ENCODE measurements at places on chromosomes 3 and 15.

- no peak for DNase-seq
Observed at GRCh38 chr3:171420667-171421066, 39.5 kb downstream of the TNIK start.

- no peak for DNase-seq
Observed at GRCh38 chr3:39276746-39277145, 3.1 kb downstream of the CX3CR1 start.

- DNase-seq, result no peak
Observed at GRCh38 chr3:138740072-138740471, 94.7 kb downstream of the PIK3CB start.

DNA sequence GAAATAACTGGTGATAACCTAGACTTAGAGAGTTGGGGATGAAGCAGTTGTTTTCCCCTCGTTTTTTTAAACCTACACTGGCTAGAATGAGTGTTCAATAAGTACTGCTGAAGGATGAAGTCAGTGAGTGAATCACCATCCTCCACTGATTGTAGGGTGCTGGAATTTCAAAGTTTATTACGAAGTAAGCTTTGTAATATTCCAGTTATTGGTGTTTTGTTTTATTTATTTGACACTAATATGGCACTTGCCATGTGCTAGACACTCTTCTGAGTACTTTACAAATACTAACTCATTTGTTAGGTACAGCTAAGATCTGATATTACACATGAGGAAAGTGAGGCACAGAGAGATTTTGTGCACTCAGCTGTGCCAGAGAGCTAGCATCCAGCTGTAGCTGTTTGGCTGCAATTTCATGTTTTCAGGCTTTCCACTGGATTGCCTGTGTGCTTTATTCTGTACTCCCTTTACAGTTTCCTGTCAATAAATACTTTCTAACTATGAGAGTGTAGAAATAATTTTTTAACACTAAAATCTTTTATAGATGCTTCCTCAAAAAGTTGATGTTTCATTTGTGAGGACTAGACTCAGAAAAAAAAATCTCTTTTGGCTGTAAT is 5.8 kb downstream of the MAP2K5 start:
- no peak for DNase-seq

- DNase-seq, result no peak
Observed at GRCh38 chr3:58206406-58207011, 4.3 kb downstream of the DNASE1L3 start.

GRCh38 chr3:110344487-110344886 is 727.1 kb upstream of the NECTIN3 start:
- DNase-seq, result no peak

DNA sequence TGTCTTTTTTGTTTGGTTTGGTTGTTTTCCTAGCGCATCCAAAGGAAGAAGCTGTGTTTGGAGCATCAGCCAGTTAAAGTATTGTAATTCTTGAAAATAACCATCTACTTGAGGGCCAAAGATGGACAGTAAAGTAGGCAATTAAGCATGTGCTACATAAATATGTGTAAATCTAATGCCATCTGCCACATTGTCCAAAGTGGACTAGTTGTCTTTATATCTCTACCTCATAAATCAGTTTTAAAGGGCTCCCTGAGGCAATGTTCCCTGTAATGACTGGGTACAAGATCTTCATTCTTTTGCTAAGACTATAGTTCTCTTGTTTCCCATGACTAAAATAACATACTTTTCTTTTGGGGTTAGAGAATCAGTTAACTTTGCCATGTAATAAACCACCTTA is 460.0 kb upstream of the RARB start:
- no peak for DNase-seq

DNA sequence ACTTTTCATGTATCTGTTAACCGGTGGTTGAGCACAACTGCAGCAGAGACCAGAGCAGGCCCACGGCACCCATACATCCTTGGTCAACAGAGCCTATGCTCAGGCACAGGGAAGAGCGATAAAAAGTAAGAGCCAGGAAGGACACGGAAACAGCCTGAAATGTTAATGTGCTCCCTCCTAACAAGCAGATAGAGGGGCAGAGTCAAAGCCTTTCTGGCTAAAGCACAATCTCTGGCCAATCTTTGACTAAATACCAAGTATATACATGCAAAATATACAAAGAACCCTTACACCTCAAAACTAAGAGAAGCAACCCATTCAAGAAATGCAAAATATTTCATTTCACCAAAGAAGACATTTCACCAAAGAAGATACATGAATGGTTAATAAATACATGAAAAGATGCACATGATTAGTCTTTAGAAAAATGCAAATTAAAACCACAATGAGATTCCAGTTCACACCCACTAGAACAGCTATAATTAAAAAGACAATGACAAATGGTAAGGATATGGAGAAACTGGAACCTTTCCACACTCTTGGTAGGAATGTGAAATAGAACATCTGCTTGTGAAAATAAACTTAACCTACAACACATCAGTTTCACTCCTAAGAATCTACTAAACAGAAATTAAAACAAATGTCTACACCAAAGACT is 88.0 kb downstream of the OSBPL10 start:
- no peak for DNase-seq

- no peak for DNase-seq
Observed at GRCh38 chr3:55601366-55602080, 114.4 kb upstream of the WNT5A start.

GRCh38 chr15:51051776-51052175 is 42.9 kb downstream of the TNFAIP8L3 start:
- no peak for DNase-seq

DNA sequence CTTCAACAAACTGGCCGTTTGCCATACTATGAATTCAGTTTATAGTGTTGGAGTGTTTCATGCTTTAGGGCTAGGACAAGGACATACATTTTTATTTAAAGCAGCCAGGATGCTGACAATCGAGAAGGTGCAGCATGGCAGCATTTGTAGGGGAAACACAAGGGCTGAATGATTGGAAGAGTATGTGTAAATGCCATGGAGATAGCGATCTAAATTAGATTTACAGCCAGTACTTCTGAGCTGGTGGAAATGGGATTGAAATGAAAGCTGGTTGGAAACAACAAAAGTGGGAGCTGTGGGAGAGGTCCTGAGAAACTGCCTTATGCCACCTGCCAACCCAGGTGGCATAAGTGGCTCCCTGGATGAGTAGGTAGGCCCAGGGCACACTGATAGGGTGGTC is 209.9 kb upstream of the MRPL3 start:
- DNase-seq, result no peak

- DNase-seq, result no peak
Observed at GRCh38 chr3:71062952-71063772, 520.4 kb downstream of the FOXP1 start.

DNA sequence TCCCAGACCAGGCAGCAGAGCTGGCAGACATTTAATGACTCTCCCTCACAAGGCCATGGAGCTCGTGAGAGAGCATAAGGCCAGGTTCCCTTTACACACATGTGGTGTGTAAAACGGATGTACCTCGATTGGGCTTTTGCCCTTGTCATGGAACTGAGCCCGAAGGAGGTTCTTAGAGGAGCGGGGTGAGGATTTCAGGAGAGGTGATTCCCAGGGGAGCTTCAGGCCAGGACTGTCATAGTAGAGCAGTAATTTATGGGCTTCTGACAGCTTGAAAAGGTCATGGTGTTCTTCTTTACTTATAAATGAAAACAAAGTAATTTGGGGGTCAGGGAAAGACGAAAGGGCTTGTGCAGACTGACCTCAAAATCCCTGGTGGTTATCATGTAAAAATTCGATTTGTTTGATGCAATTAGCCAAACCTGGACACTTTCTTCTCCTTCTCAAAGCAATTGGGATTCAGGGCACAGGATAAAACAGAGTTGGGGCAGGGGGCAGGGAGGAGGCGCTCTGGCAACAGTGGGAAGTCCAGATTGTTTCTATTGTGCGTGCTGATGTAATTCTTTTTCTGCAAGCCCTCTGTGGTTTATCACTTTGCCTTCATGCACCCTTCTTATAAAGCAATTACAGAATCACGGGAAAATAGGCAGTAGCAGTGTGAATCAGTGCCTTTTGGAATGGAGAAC is 51.0 kb downstream of the CACNA1D start:
- no peak for DNase-seq

GRCh38 chr15:71567173-71567572 is 243.2 kb upstream of the NR2E3 start:
- no peak for DNase-seq

GRCh38 chr3:169836942-169837275 is 24.2 kb upstream of the LRRC34 start:
- no peak for DNase-seq

DNA sequence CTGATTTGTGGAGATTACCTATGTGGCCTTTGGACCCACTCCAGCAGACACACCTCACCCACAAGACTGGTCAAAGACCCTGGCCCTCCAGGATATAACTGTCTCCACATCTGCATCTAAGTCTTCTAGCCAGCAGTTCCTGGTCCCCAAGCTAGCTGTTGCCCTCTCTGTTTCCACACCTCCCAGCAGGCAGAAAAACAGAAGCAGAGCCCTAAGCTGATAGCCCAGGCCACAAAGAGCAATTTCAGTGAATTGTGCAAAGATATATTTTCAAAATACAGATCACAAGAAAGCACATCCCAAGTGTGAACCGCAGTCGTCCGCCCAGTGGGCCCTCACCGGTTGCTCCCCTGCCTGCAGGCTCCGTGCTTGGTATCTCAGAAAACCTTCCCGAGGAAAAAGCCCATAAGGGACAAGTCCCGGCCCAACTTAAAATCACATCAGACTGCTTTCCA is 2.6 kb downstream of the TNIK start:
- DNase-seq, result peak; percentile 1

- peak; percentile 52 for DNase-seq
Observed at GRCh38 chr15:89472785-89473256, 23.6 kb downstream of the RHCG start.

DNA sequence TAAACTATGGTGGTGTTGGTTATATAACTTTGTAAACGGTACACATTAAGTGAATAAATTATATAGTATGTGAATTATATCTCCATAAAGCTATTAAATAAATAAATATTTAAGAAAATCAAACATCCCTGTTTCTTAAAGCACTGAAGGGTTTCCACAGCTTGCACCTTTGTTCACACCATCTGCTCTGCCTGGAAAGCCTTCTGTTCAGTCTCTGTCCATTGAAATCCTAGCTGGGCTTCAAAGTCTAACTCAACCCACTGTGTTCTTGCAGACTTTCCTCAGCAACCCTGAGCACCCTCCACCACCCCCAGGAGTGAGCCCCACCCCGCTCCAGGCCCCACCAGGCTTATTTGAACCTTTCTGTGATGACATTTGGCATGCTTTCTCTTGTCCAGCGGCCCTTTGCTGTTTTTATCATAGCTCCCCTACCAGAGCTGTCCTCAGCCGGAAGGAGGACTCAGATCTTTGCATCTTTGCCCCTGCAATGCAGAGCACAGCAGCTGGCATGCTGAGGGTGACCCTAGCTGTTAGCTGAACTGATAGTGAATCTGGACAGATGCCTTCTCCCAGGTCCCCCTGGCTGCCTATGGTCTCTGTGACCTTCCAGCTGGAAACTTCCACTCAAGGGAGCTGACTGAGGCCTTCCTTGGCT is 105.2 kb downstream of the DAPK2 start:
- DNase-seq, result no peak

GRCh38 chr3:54243960-54244682 is 121.8 kb downstream of the CACNA2D3 start:
- no peak for DNase-seq

DNA sequence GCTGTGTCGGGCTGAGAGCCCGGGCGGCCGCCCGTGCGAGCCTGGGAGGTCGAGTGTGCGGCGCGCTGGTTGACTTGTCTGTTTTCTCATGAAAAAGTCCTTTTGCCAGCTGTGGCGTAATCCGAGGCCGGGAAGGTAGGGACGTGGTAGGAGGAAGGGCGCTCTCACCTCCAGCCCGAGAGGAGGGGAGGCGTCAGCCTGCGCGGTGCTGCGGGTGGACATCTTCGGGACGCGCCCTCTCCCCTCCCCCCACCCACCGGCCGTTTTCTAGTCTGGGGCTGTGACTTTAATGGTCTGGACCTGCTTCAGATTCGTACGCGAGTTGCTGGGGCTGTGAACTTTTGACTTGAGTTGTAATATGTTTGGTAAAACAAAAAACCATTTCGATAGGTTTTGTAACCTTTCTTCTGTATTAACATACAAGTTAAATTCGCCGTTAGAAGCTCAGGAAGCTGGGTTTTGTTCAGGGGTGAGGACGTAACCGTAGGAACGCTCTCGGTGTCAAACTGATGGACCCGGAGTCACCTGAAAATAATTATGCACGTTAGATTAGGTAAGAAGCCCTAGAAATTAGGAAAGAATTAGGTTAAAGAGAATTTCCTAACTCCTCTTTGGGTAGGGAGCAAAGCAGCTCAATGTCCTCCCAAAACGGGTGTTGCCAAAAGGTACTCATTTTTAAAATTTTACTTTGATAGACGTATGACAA is 762 bp downstream of the NCK1 start:
- DNase-seq, result peak; percentile 53

DNA sequence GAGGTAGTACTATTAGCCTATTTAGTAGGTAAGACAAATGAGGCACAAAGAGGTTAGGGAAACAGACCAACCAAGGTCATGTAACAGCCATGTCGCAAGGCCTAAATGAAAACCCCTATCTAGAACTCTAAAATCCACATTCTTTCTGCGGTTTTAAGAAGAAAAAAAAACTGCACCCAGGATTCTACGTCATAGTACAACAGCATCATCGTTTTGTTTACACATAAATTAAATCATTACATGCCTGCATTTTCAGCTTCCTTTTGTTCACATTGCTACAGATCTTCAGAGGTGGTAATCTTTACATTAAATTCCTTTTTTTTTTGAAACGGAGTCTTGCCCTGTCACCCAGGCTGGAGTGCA is 548 bp upstream of the PSMD6 start:
- no peak for DNase-seq

GRCh38 chr3:50652709-50653108 is 22.0 kb upstream of the DOCK3 start:
- DNase-seq, result peak; percentile 67

- no peak for DNase-seq
Observed at GRCh38 chr3:141737093-141737492, 1.0 kb upstream of the RNF7 start.

DNA sequence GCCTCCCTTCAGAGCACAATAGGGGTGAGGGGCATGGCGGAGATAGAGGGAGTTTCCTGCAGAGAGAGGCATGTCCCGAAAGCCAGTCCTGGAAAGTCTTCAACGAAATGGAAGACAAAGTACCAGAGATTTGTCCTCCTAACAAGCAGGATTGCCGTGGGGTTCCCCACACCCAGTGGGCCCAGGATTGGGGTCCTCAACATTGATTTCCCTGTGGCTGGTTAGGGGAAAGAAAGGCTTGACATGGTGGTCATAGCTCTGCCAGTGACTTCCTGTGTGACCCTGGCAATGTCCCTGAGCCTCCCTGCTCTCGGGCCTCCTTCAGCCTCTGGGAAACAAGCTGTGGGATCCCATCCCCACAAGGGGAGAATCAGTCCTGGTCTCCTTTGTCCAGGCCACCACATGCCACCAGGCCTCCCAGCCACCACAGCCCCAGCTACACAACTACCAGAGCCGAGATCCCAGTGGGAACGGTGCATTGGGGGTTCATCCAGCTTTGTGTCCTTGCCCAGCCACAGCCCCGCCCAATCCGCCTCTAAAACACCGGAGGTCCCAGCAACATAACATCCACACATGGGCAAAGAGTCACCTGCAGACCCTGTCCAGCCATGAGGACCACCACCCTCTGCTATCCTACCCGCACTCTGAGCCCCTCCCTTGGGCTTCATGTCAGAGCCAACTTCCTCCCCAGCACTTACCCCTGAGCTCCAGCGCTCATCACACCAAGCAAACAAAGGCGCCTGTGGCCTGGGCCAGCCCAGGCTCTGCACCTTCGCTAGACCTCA is 63.0 kb downstream of the ADAMTS17 start:
- no peak for DNase-seq

- DNase-seq, result no peak
Observed at GRCh38 chr15:93520206-93520605, 431.2 kb upstream of the RGMA start.

Measured in CD4-positive, alpha-beta T cell treated with Interleukin-1 beta for 1 hour (primary cell).